ENCODE measurements at places on chromosomes 4 and X.

- no peak for DNase-seq
Measured at GRCh38 chrX:6810776-6811175, 275.9 kb upstream of the VCX3A start.

GRCh38 chr4:159104694-159105414, 2.0 kb downstream of the RAPGEF2 start:
- DNase-seq: no peak

DNA sequence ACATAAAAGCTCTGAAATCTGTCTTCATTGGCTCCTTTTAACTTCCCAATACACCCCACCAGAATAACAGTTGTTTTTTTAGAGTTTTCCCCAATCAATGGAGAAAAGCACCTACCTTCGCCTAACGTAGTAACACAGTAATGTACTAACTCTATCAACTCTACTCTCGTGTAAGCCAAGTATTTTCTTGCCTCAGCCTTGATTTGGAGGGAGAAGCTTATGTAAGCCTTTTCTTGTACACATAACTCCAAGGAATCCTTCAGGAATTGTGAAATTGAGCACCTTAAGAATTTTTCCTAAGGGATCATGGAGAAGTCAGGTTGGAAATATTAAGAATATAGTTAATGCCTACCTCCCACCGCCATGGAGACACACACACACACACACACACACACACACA, 181.2 kb downstream of the RAPGEF2 start:
- no peak for DNase-seq

DNA sequence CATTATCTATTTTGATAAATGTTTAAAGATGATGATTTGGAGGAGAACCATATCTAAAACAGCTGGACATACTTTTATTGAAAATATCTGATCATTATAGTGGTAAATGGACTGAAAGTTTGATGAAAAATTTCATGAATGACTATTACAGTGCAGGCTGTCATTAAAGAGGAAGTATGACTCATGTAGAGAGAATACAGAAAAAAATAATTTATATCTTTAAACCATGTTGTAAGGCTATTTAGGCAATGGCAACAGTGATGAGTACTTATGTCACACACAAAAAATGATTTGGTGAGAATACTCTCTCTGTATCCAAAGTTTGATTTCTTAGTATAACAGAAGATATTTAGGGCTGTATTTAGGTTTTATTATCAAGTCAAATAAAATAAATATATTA, 3.9 kb upstream of the GLRB start:
- DNase-seq: no peak

- DNase-seq: peak; percentile 71
Measured at GRCh38 chr4:39353478-39354253, 12.5 kb downstream of the RFC1 start.

DNA sequence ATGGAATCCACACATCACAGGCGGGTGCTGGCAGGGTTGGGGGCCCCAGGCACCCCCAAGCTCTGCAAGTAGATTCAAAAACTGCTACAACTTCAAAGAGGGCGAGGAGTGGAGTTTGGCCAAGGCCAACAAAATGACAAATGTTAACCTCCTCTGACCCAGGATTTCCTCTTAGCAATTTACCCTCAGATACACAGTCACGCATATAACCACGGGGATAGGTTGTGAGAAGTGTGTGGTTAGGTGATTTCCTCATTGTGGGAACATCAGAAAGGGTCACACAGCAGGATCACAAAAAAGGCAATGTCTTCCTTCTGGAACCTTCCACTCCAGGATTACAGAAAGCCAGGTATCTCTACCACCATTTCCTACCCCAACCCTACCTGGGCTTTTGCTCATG, 62.4 kb downstream of the C4orf50 start:
- DNase-seq: no peak

GRCh38 chr4:141501931-141502330, 134.5 kb upstream of the IL15 start:
- DNase-seq: peak; percentile 25

- DNase-seq: peak; percentile 63
Measured at GRCh38 chr4:103008875-103009729, 10.4 kb downstream of the SLC9B1 start.

GRCh38 chrX:153642655-153643430, 4.2 kb upstream of the DUSP9 start:
- DNase-seq: no peak

GRCh38 chr4:7526491-7526890, 91.8 kb upstream of the PSAPL1 start:
- no peak for DNase-seq

DNA sequence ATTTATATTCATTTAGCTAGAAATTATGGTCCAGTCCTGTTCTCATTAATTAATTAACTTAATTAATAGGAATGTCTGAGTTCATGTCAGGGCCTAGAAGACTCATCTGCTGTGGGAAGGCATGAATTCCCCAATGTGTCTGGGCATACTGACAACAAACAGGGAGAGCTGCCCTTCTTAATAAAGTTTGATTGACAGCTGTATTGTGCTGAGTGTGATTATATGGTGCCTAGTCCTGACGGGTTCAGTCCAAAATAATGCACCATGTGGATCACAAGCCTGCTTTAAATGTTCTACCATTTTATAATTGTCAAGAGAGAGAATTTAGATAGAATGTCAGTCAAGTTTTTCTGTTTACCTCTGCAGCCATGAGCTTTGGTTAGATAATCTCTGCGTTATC, 34.6 kb downstream of the ANXA10 start:
- no peak for DNase-seq

- DNase-seq: no peak
Measured at GRCh38 chr4:144351306-144351705, 210.8 kb upstream of the GYPA start.

DNA sequence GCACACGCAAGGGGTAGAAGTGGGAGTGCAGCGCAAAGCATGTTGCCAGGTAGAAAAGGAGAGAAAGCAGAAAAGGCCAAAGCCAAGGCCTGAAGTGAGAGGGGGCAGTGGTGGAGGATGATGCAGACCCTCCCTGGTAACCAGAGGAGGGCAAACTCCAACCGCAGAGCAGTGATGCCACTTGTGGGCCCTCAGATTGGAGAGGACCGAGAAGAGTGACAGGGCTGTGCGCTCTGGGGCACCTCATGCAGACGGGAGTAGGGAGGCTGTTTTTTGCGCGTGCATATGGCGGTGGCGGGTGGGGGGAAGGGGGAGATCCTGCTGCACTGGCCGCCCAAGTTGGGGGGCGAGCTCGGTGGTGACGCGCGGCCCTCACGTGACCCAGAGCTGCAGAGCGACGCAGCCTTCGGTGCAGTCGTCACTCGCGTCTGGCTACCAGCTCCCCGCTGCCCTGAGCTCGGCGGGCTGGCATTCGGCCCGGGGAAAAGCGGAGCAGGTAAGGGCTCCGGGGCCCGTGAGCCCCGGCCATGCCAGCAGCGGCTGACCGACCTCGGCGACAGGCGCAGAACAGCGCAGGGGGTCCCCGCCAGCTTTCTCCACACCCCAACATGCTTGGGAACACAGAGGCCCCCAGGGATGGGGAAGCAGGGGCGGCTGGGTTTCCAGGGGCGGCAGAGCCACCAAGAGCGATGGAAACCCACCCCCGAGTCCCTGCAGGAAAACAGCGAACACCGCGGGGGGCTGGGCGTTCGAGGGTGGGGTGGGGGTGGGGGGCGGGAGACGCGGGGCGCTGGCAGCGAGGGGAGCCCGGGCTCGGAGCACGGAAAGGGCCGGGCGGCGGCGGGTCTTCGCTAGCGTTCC, at the start of gene BEX3:
BEX3 (plus strand) TSS at position 421 of the 861 bp plus-strand sequence. CDS start 984 bp downstream, outside the sequence.
- DNase-seq: peak; percentile 41

GRCh38 chr4:53916431-53916889, 147.9 kb downstream of the CHIC2 start:
- no peak for DNase-seq

DNA sequence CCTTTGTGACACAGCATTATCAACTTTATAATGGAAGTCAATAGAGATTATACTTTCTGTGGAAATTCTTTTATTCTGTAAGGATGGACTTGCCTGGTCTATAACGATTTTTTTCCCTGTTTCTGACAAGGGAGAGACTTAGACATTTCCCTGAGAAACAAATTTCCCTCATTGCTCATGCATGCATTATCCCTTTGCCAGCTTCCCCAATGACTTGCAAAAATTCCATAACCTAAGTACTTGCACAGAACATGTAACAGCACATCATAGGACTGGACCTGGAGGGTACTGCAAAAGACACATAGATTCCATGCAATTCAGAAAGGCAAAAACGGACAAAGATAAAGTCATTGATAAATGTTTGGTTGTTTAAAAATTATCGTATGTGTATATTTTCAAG, 166.7 kb downstream of the FHIP1A start:
- DNase-seq: no peak

DNA sequence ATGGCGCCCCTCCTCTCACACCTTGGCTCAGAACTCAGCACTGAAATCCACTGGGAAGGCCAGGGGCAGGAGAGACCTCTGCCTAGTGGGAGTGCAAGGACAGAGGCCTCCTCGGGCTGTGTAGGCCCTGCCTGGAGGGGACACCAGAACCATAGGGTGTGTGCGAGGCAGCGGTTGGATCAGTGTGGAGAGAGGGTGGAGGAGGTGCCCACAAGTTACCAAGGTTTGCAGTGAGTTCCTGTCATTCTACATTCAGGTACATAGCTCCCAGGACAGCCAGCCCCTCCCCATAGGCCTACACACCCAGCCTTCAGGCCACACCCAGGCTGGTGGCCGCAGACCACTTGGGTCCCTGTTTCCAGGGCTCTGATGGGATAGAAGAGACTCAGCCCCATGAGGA, 19.2 kb upstream of the SPON2 start:
- DNase-seq: no peak

- no peak for DNase-seq
Measured at GRCh38 chr4:42655921-42656678, 805 bp downstream of the ATP8A1 start.

- DNase-seq: no peak
Measured at GRCh38 chr4:185053746-185054145, 35.5 kb downstream of the HELT start.

GRCh38 chrX:20285511-20285910, 18.8 kb upstream of the RPS6KA3 start:
- no peak for DNase-seq

DNA sequence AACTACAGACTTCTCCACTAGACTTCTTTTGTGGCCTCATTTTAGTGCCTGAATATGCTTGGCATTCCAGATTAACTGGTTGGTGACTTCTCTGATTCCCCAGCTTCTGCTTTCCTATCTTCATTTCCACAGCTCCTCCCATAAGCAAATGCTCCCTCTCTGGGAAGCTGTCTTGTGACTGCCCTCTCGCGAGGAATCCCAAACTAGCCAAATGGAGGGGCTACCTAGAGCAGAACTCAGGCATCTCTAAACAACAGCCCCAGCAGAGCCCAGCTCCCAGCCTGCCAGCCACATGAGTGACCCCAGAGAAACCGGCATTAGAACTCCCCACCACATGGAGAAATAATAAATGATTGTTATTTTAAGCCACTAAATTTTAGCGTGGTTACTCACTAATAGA, 7.6 kb upstream of the VEGFD start:
- no peak for DNase-seq

DNA sequence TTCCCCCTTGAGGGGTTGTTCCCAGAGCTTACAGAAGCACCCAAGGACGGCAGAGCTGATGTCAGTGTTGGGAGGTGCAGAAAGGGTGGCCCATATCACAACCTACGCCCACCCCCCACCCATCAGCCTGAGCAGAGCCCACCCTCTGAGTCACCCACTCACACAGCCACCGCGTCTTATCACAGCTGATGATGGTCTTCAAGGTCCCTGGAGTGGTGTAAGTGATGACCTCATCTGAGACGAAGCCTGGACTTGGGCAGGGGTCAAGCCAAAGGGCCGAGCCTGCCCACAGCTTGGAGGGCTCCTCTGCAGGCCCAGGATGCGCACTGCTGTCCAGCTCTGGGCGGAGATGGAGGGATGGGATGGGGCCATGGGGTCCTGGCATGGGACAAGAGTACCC, 3.0 kb upstream of the HTRA3 start:
- no peak for DNase-seq

DNA sequence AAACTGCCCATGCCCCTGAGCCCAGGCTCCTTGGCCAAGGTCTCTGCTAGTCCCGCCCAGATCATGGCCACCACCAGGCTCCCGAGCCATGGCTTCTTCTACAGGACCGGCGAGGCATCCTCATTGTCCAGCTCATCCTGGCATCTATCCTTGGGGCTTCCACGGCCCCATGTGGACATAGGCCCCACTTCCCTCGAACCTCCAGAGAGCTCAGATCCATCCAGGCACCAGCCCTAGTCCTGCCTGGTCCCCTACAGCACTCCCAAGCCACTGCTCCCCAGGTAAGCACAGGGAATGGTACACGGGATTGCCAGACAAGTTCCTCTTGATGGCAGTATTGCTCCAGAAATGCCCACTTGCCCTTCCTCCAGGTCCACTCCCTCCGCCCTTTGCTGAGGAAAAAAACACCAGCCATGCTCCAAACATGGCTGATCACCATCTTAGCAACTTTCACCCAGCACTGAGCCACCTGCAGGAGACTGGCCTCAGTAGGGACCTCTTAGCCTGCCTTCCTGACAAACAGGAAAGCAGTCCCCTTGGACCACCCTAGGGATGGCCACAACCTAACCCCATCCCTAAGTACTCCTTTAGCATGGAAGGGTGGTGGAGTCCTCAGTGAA, 272.1 kb upstream of the AGTR2 start:
- DNase-seq: no peak

- DNase-seq: no peak
Measured at GRCh38 chr4:183214912-183215488, 105.1 kb downstream of the CLDN22 start.

DNA sequence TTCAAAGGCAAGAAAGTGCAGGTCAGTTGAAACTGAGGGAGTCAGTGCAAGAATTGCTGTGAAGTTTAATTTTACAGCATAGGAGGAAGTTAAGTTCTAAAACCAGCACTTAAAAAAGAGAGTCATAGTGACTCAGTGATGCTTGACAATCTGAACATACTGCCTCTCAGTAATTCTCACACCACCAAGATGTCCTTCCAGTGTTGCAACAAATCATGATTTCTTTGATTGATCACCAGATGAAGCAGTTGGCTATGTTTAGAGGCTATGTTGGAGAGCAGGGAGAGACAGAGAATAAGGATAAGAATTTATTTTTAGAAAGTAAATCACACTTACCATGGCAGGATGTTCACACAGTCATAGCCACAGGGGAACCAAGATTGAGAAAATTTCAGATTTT, 13.2 kb downstream of the TRIM2 start:
- no peak for DNase-seq

DNA sequence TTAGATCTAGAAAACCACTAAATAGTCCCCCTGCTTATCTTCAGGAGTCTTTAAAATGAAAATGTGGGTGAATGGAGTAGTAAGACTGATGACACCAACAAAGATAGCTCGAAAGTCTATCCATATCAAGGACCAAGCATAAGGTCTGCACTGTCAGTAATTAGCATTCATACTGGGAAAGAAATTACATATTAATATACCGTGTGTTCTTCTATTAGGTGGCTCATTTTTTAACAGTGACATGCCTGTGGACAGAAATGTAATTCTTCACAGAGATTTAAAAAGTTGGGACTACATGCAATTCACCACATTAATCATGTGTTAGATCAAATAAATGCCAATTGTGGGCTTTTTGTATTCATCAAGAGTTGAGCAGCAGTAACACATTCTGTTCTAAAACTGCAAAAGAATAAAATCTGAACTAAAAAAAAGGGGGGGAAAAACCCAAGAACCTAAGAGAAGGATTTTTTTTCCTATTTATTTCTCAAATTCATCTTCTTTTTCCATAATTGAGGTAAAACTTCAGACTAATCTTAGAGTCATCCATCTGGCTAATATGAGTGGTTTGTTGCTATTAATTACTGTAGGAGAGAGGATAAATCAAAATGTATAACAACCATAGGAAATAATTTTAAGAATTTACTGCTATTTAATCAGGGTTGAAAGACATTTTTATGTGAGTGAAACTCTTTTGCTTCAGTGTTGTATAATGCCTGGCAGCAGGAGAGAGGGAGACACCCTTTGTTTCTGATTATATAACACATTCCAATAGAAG, 386.7 kb upstream of the IGFBP7 start:
- DNase-seq: no peak
